ENCODE measurements at places on chromosomes 13 and 19. TPM values are rescaled to one million over a fixed set of nuclear protein-coding genes. Genes with fewer than 3 reads are reported as not detected.

DNA sequence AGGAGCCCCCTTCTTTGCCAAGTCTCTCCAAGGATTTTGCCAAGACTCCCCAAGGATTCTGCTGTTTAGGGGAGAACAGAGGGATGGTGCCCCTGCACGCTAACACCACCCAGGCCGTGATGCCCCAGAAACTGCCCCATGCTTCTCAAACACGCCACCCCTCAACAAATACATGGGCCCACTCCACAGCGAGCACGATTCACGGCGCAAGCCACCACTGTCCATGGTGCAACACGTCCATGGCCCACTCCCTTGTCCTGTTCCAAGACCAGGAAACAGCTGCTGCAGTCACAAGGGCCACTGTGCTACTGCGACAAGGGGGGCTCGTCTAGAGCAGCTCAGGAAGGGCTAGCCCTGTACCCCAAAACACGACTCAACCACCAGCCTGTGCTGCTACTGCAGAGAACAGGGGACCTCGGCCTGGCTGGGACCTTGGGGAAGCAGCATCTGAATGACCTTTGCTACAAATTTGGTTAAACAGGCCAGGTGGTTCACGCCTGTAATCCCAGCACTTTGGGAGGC, 36.5 kb upstream of the ISYNA1 start:
- H3K27me3 ChIP-seq = no peaks in the 10 kb centered on the region
- no peak overlapping the region for H3K27ac ChIP-seq
- peaks cover 42% of the 10 kb centered on the region for H3K4me1 ChIP-seq
- DNase-seq = no peak
- peaks cover 2% of the 10 kb centered on the region for H3K36me3 ChIP-seq

Gene CASP14
- not detected for total RNA-seq

GRCh38 chr13:30676672-30677071, 58.7 kb upstream of the ALOX5AP start:
- peaks cover 14% of the 10 kb centered on the region for H3K4me1 ChIP-seq
- no peak for DNase-seq
- H3K36me3 ChIP-seq = peaks cover 1% of the 10 kb centered on the region
- H3K27ac ChIP-seq = no peak overlapping the region

GRCh38 chr19:31613683-31614219, 264.5 kb upstream of the TSHZ3 start:
- no peaks in the 10 kb centered on the region for H3K4me1 ChIP-seq
- H3K4me3 ChIP-seq = no peak overlapping the region
- H3K36me3 ChIP-seq = no peaks in the 10 kb centered on the region
- peaks cover under 1% of the 10 kb centered on the region for H3K27me3 ChIP-seq
- H3K27ac ChIP-seq = no peak overlapping the region

DNA sequence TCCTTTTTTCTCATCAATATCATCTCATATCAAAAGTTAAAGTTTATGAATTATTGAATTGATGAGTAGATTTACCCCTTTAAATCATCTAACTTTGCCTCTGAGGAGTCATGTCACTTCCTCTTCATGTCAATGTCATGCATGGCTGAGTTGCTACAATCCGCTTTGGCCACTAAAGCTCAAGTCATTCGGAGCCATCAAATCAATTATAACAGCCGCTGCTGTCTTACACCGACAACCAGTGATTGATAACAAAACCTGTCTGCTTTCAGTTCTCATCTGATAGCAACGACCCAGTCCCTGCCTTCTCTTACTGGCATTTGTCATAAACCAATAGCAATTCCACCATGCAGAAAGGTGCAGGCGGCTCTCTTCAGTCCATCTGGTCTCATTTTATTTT, 429.3 kb downstream of the DIAPH3 start:
- H3K36me3 ChIP-seq = no peaks in the 10 kb centered on the region
- no peak overlapping the region for H3K4me3 ChIP-seq
- H3K27ac ChIP-seq = no peak overlapping the region
- H3K4me1 ChIP-seq = no peaks in the 10 kb centered on the region
- DNase-seq = no peak

- peaks cover 3% of the 10 kb centered on the region for H3K27me3 ChIP-seq
- no peak for DNase-seq
- peaks cover 7% of the 10 kb centered on the region for H3K4me1 ChIP-seq
- H3K4me3 ChIP-seq = no peak within 1 kb of the TSS
- H3K36me3 ChIP-seq = no peaks in the 10 kb centered on the region
- no peak within 1 kb of the TSS for H3K27ac ChIP-seq
These were observed at the start of gene MAG for GRCh38 chr19:35291916-35292315. Gene MAG, plus strand, starts transcription at chr19:35292161. Its CDS starts 3,248 bp downstream, at chr19:35295409.

Gene FFAR3
- total RNA-seq = not detected

- peaks cover 2% of the 10 kb centered on the region for H3K4me1 ChIP-seq
- no peak for DNase-seq
- no peaks in the 10 kb centered on the region for H3K36me3 ChIP-seq
- no peak overlapping the region for H3K4me3 ChIP-seq
- no peaks in the 10 kb centered on the region for H3K27me3 ChIP-seq
These were observed 36.2 kb upstream of the ATP12A start for GRCh38 chr13:24644036-24644435.

GRCh38 chr19:28504727-28505126, 708.2 kb downstream of the UQCRFS1 start:
- no peak overlapping the region for H3K27ac ChIP-seq
- H3K36me3 ChIP-seq = peaks cover 2% of the 10 kb centered on the region
- H3K27me3 ChIP-seq = peaks cover 3% of the 10 kb centered on the region
- peaks cover 14% of the 10 kb centered on the region for H3K4me1 ChIP-seq

Gene FBN3
- total RNA-seq = 0.50 TPM

Gene ZNF565
- total RNA-seq = 4.2 TPM

Gene WDR87
- not detected for total RNA-seq

- no peak overlapping the region for H3K27ac ChIP-seq
- H3K36me3 ChIP-seq = peaks cover 11% of the 10 kb centered on the region
- peaks cover 16% of the 10 kb centered on the region for H3K27me3 ChIP-seq
These were observed 93.2 kb upstream of the SERP2 start for GRCh38 chr13:44280456-44280855.

DNA sequence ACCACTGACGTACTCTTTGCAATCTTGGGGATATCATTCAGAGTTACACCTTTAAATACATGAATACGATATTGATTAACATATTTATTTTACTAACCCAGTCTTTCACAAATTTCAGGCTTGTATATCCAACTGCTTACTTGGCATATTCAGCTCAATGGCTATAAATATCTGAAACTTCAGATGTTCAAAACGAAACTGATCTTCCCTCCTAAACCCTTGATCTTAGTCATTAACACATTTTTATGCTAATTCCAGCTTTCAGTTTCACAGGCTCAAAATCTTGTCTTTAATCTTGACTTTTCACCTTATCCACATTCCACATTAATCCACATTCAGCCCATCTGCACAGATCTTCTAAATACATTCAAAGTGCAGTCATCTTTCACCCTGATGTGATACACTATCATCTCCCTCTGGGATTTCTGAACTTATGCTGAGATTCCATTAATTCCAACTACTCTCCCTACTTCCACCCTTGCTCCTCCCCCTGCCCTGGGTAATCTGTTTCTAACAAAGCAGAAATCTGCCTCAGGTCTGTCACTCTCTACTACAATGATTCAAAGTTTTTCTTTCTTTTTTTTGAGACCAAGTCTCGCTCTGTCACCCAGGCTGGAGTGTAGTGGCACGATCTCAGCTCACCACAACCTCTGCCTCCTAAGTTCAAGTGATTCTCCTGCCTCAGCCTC, 387.2 kb downstream of the GPC5 start:
- no peaks in the 10 kb centered on the region for H3K27me3 ChIP-seq
- H3K4me3 ChIP-seq = no peak overlapping the region
- H3K27ac ChIP-seq = no peak overlapping the region
- no peak for DNase-seq

Gene AZU1
- total RNA-seq = not detected

DNA sequence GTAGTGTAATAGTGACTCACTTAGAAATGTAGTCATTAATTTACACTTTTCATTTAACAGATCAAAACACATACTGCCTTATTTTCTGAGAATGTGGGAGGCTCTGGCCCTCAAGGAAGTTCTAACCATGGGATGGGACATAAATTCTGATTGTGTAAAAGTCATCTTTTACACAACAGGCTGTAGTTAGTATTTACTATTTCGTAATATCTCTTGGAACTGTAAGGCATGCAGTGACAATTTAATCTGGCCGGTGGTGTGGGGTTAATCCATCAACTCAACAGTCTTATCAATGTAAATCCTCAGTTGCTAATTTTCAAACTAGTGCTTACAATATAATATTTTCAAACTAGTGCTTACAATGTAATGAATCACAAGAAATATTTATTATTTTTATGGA, 1599.2 kb downstream of the EFNB2 start:
- H3K27ac ChIP-seq = no peak overlapping the region
- DNase-seq = no peak
- no peaks in the 10 kb centered on the region for H3K36me3 ChIP-seq

Gene RNF17
- total RNA-seq = not detected

- peaks cover 69% of the 10 kb centered on the region for H3K4me1 ChIP-seq
- no peaks in the 10 kb centered on the region for H3K27me3 ChIP-seq
- no peak for DNase-seq
- no peaks in the 10 kb centered on the region for H3K36me3 ChIP-seq
These were observed 19.2 kb downstream of the TMEM272 start for GRCh38 chr13:51825681-51826254.

GRCh38 chr13:95833719-95834118, 156.8 kb downstream of the DNAJC3 start:
- no peaks in the 10 kb centered on the region for H3K4me1 ChIP-seq
- no peak overlapping the region for H3K27ac ChIP-seq
- H3K4me3 ChIP-seq = no peak overlapping the region
- no peaks in the 10 kb centered on the region for H3K36me3 ChIP-seq
- H3K27me3 ChIP-seq = peaks cover 25% of the 10 kb centered on the region
- no peak for DNase-seq

GRCh38 chr19:5718037-5718578, 1.8 kb downstream of the LONP1 start:
- peaks cover 23% of the 10 kb centered on the region for H3K36me3 ChIP-seq
- no peaks in the 10 kb centered on the region for H3K27me3 ChIP-seq
- H3K4me3 ChIP-seq = peak overlapping the region; percentile 97
- DNase-seq = no peak
- H3K27ac ChIP-seq = peak overlapping the region; percentile 95
- peaks cover 20% of the 10 kb centered on the region for H3K4me1 ChIP-seq

DNA sequence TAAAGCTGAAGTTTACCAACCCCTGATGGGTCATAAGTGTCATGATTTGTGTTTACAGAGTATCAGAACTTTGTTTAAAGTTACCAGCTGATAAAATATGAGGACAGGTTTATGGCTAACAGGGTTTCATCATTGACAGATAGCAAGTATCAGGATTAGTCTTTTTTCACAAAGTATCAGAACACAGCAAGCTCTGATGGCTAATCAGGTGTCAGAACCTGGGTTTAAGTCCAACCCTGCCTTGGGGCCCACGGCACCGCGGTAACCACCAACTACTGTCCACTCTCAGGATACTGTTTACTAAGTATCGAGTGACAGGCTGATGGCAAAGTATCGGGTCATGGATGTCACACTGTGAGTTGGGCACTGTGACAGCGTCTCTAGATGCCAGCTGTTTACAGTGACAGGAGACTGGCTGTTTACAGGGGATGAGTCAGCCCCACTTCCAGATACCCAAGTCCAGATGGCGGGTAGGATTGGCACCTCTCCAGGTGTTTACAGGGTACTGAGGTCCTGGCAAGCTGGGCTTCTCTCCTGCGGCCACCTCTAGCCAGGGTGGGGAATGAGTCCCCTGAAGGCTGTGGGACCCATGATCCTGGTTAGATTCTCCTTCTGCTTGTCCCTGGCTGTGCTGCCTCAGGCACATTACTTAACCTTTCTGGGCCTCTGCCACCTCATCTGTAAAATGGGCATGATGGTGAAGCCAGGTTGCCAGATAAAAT, 21.8 kb downstream of the ARRDC2 start:
- DNase-seq = no peak
- peaks cover 6% of the 10 kb centered on the region for H3K4me1 ChIP-seq
- no peak overlapping the region for H3K27ac ChIP-seq

DNA sequence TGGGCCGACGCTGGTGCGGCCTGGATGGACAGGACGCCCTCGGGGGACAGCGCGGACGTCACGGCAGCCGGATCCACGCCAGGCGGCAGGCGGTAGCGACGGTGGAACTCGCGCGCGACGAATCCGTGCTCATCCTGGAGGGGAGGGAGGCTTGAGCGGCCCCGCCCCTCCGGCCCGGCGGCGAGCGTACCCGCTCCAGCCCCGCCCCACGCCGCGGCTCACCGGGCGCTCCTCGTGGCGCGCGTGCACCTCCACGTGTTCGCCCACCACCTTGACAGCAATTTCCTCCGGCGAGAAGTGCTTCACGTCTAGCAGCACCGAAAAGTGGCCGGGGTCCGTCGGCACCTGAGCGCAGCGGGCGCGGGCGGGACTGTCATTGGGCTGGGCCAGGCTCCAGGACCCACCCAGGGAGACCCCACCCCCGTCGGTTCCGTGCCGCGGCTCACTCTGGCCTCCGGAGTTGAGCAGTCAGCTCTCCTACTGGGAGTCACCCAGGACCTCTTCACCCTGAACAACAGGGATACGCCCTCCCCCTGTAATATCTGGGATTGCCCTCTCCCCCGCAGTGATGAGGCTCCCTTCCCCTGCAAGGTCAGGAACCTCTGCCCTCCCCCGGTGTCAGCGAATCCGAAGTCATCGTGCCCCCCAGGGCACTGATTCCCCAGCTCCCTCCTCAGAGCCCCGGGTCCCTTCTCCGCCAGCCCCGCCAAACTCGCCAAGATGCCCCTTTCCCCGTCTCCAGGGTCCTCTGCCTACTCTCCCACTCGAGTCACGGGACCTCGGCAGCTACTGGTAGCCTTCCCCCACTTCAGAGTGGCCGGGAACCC, 1.1 kb downstream of the HSPB6 start:
- peak overlapping the region; percentile 58 for H3K4me3 ChIP-seq
- H3K4me1 ChIP-seq = peaks cover 20% of the 10 kb centered on the region
- peaks cover 19% of the 10 kb centered on the region for H3K36me3 ChIP-seq
- DNase-seq = peak; percentile 70
- peak overlapping the region; percentile 21 for H3K27ac ChIP-seq

- no peaks in the 10 kb centered on the region for H3K36me3 ChIP-seq
- H3K4me3 ChIP-seq = no peak overlapping the region
- DNase-seq = no peak
- H3K4me1 ChIP-seq = no peaks in the 10 kb centered on the region
- no peak overlapping the region for H3K27ac ChIP-seq
These were observed 1730.1 kb upstream of the PRR20A start for GRCh38 chr13:55410398-55411330.

GRCh38 chr13:110874508-110874960, 40.3 kb downstream of the ANKRD10 start:
- peak overlapping the region; percentile 53 for H3K27ac ChIP-seq
- peak overlapping the region; percentile 86 for H3K4me3 ChIP-seq
- peaks cover 10% of the 10 kb centered on the region for H3K4me1 ChIP-seq
- no peaks in the 10 kb centered on the region for H3K36me3 ChIP-seq
- H3K27me3 ChIP-seq = peaks cover 28% of the 10 kb centered on the region
- peak; percentile 47 for DNase-seq

DNA sequence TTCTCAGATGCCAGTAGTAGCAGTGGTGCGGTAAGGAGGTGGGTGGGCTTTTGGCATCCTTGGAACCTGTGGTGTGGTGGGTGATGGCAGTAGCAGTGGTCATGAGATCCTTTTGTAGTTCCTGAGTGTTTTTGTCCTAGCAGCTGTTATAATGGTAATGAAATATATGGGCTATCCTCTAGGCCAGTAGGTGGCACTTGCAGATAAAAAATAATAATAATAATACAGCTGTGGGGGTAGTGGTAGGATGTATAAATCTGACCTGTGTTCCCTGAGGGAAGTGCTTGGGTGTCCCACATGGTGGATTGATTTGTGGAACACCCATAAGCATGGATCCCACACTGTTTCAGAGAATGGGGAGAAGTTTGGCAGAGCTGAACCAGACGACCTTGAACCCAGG, 334.0 kb downstream of the SLITRK5 start:
- H3K27ac ChIP-seq = no peak overlapping the region
- DNase-seq = no peak
- no peaks in the 10 kb centered on the region for H3K4me1 ChIP-seq
- H3K4me3 ChIP-seq = no peak overlapping the region
- no peaks in the 10 kb centered on the region for H3K27me3 ChIP-seq

Data from activated naive CD8-positive, alpha-beta T cell treated with anti-CD3 and anti-CD28 coated beads, Interleukin-2, amount 10 ng/mL, durations not matched to agents 7 days and 5 days (primary cell).